ENCODE measurements at places on chromosomes 12 and 14. TPM values are rescaled to one million over a fixed set of nuclear protein-coding genes. Genes with fewer than 3 reads are reported as not detected.

DNA sequence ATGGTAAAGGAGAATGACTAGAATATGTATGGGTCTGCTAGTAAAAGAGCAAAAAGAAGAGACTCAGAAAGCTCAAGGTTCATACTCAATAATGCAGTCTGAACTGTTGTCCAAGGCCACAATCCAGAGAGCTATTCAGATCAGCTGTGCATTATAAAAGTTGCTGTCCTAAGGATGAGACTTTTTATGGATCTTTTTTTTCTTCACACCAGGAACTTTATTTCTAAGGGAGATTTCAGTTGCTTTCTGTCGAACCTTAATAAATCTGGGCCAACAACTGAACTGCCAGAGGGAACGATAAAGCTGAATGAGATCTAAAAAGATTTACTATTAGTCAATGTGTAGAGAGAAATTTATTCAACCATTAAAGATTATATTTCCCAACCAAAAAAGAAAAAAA lies 948.3 kb upstream of the NOVA1 start:
- no peak for DNase-seq

DNA sequence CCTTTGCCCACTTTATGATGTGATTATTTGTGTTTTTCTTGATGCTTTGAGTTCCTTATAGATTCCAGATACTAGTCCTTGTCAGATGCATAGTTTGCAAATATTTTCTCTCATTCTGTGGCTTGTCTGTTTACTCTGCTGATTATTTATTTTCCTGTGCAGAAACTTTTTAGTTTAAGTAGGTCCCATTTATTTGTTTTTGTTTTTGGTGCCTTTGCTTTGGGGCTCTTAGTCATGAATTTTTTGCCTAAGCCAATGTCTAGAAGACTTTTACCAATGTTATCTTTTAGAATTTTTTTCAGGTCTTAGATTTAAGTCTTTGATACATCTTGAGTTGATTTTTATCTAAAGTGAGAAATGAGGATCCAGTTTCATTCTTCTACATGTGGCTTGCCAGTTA lies 667.3 kb downstream of the SLC16A7 start:
- DNase-seq, result peak; percentile 8

Gene AQP2
- total RNA-seq, result not detected

Gene REM2
- total RNA-seq, result 0.48 TPM

GRCh38 chr14:96370528-96370927 lies 7.2 kb downstream of the GSKIP start:
- no peak for DNase-seq

GRCh38 chr12:78863482-78864402 lies 832 bp upstream of the SYT1 start:
- DNase-seq, result peak; percentile 65

Gene CD69
- total RNA-seq, result 0.18 TPM

Gene LRRC43
- total RNA-seq, result 0.72 TPM

GRCh38 chr14:56549721-56550120 lies 29.9 kb upstream of the TMEM260 start:
- DNase-seq, result no peak

Data from astrocyte (in vitro differentiated cells and primary cell).